ENCODE measurements at places on chromosomes 2 and 18.

DNA sequence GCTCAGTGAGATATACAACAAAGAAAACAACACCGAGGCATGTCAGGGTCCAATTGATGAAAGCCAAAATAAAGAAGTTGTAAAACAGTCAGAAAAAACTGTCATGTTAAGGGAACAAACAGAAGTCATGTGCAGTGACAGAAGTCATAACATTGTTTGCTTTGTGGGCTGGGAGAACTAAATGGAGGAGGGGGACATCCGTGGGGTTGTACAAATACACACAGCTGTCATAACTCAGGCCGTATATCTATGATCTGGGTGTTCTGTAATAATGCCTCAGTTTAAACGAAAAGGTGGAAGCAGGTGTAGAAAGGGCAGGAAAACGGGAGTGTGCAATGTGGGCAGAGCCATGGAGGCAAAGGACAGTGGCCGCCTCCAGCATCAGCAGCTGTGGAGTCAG lies 27.3 kb downstream of the TIMM21 start:
- no peak for DNase-seq

- no peak for DNase-seq
Observed at GRCh38 chr2:128427413-128427755, 108.7 kb upstream of the HS6ST1 start.

DNA sequence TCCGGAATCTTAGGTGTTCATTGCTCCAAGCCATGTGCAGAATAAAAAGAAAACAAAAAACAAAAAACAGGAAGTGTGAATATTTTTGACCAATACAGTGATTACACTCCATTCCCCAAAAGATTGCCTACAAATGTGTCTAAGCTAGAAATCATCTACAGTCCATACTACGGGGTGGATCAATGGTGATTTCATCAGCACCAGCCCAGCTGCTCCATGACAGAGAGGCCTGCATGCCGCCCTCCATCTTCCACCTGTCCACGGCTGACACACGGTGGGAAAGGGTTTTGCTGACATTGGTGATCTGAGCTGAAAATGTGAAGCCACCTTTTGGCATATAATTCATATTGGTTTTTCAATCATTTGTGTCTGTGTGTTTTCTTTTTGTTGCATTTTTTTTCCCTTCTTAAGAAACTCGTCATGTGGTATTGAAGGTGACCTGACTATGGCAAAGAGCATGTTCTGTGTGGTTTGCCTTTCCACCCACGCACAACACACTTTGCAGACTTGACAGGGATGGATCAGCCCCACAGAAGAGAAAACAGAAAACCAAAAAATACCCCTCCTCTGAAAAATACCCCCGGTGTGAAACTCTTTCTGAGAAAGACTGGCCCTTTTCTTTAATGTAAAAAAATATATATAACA lies 533.1 kb downstream of the RNF144A start:
- DNase-seq, result no peak

DNA sequence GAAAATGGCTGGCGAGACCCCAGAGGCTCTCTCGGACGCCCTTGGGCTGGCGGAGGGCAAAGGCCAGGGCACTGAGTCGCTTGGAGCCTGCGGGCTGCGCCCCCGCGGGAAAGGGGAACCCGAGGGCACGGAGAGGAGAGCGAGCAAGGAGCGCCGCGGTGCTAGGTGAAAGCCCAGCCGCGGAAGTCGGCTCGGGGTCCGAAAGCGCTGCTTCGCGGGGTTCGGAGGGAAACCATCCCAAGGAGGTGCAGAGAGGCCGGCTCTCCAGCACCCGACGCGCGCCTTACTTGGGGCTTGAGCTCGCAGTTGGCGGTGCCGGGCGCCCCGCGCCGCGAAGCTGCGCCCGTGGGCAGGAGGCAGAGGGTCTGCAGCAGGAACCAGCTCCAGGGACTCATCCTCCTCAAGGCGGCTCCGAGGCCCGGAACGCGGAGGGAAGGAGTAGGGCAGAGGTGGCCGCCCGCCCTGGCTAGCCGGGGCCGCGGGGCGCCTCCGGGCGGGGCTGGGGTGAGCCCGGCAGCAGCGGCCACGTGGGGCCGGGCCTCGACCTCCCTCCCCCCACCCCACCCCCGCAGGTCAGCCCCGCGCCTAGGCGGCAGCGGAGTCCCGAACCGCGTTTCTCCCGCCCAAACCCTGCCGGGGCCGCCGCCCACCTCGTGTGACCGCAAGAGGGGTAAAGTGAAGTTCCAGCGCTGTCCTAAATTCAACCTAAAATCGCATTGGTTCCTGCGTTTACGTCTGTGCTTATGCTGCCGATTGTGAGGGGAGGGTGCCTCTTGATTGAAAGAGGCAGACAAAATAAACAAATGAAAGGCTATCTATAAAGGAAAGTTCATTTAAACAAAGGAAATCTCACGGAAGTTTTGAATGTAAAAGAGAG lies at the start of gene TRABD2A:
TRABD2A (minus strand) TSS at position 440 of the 877 bp plus-strand sequence; CDS start at position 395, 45 bp downstream.
- DNase-seq, result peak; percentile 40

GRCh38 chr2:143142598-143142997 lies 13.4 kb downstream of the ARHGAP15 start:
- no peak for DNase-seq

DNA sequence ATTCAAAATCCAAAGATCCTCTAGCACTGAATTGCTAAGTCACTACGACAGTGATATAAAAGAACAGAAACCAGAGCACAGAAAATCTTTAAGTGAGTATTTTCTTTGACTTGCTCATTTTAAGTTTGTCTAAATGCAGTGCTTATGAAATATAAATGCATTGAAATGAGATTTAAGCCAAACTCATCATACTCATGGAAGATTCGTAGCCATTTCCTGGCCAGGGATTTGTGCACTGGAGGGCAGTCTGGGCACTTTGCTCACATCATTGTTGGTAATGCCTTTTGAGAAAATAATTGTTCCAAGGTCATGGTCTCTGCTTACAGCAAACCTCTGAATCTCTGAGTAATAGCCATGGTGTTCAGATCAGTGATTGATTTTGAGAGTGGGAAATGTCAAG lies 307.7 kb downstream of the ARHGAP15 start:
- no peak for DNase-seq

DNA sequence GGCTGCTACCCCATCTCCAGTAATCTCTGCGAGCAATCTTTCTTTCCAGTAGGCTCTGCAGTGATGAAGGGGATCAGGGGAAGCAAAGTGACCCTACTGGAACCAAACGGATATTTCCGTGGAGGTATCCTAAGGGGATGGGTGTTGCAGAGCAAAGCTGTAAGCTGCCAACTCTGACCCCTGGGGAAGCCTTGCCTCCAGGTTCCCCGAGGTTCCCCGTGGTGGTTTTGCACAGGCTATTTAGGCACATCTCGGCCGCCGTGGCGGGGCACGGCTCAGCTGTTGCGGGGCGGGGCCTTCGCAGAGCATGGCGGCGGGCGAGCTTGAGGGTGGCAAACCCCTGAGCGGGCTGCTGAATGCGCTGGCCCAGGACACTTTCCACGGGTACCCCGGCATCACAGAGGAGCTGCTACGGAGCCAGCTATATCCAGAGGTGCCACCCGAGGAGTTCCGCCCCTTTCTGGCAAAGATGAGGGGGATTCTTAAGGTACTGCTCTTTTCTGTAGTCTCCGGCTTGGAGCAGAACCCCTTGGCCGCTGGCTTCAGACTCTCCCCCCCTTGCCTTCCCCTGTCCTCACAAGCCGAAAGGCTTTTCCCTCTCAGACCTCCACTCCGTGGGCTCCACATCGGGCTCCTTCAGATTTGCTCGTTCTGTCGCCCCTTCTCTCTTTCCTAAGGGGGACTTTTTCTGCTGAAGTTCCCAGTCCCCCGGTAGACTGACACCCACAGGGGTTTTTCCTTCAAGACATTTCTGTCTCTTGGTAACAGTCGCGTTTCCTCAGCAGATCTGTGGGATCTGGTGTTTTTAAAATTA lies at the start of gene COMMD1:
COMMD1 (plus strand) TSS at position 303 of the 814 bp plus-strand sequence; CDS start at position 308, 5 bp downstream.
- peak; percentile 83 for DNase-seq

All from GM10248 (cell line).